ENCODE measurements at places on chromosomes 12 and 14.

DNA sequence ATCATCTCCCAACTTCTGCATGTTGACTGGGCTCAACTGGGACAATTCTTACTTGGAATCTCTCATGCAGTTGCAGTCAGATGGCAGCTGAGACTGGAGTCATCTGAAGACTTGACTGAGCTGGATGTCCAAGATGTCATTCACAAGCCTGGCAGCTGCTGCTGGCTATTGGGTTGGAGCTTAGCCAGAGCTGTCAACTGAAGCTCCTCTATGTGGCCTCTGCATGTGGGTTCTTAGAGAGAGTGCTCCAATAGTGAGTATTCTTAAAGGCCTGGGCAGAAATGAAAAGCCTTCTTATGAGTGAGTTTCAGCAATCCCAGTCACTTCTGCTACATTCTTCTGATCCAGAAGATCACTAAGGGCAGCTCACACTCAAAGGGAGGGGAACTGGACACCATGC is 440.9 kb downstream of the LRIG3 start:
- DNase-seq: no peak

DNA sequence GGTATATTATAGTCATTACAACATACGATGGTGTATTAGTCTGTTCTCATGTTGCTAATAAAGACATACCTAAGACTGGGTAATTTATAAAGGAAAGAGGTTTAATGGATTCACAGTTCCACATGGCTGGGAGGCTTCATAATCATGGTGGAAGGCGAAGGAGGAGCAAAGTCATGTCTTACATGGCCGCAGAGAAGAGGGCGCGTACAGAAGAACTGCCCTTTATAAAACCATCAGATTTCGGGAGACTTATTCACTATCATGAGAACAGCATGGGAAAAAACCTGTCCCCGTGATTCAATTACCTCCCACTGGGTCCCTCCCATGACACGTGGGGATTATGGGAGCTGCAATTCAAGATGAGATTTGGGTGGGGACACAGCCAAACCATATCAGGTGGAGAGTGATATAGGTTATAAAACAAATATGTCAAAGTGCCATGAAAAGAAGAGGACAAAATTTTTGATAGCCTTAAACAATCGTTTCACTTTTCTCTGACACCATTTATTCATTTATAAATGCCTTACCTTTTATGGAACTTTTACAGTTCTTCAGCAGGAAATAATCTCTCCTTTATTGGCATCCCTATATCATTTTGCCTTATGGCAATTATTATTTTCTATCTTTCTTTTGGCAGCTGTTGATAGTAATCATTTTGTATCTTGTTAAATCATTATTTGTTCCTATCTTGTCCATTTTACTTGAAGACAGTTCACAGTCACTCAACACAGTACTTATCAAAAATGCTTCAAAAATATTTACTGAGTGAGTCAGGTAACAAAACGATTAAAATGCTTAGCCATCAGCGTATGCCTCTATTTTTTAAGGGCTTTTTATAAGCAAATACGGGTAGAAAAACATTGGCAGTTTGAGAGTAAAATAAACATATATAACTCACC is 196.0 kb downstream of the RAD51B start:
- DNase-seq: no peak

DNA sequence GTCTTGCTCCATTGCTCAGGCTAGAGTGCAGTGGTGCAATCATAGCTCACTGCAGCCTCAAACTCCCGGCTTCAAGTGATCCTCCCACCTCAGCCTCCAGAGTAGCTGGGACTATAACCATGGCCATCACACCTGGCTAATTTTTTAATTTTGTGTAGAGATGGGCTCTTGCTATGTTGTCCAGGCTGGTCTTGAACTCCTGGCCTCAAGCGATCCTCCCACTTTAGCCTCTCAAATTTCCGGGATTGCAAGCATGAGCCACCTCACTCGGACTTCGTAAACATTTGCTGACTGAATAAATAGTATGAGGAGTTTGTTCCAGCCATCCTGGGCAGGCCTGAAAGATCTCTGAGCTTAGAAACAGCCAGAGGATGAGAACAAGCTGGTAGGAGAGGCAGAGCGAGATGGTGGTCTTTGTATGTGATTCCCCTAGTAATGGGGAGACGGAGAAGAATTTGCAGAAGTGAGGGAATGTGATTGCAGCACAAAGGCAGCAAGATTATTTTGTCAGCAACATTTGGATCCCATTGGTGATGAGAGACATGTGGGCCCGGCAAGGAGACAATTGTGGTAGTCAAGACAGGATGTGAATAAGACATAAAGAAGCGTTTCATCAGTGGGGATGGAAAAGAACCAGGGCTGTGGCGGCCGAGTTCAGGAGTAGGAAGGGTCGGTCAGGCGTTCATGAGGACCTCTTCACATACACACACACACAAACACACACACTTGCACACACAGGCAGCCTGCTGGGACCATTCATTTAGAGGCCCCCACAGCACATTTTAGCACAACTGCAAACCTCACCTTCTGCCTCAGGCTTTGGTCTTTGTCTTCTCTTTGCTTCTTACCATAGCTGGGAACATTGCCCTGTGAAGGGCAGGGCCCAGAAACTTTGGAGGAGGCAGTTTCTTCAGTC is 155.5 kb downstream of the ZFP36L1 start:
- no peak for DNase-seq

GRCh38 chr12:24038211-24038997 is 88.9 kb upstream of the SOX5 start:
- DNase-seq: no peak

- DNase-seq: no peak
Measured at GRCh38 chr14:104576232-104576969, 3.2 kb upstream of the C14orf180 start.

DNA sequence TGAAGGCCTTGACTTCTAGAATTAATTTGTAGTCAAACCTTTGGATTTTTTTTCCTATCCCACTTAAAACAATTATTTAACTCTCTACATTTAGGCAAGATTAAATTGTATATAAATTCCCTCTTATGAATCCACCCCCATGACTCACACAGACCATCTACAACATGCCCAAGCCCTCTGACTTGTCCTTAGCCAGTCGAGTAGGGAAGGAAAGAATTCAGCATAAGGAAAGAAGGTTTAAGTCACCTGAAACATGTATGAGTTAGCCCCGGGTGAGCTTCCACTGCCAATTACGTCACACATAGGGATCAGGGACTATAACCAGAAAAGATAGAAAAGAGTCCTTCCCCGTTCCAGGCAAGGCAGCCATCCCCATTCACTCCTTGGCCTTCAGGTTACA is 14.9 kb upstream of the RESF1 start:
- no peak for DNase-seq

GRCh38 chr14:76133103-76133502 is 18.6 kb upstream of the GPATCH2L start:
- DNase-seq: no peak

DNA sequence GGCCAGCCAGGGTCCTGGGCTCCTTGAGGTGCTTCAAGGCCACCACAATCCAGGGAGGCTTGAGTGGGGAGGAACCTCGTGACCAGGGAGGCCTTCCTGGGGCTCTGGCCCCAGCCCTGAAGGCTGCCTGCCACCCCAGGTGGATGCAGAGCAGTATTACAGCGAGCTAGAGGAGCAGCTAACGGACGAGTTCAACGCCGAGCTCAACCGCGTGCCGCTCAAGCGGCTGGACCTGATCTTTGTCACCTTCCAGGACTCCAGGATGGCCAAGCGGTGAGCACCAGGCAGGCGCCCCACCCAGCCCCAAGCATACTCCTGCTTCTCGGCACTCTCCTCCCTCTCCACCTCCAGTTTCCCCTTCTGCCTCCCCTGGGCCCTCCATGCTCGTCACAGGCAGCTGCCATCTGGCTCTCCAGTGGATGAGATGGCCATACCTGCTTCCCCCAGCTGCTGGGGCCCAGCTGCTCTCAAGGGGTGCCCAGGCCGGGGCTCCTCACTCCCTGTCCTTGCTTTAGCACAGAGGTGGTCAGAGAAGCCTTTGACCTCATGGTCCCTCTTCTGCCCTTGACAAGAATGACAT is 30.6 kb downstream of the NGB start:
- DNase-seq: no peak

DNA sequence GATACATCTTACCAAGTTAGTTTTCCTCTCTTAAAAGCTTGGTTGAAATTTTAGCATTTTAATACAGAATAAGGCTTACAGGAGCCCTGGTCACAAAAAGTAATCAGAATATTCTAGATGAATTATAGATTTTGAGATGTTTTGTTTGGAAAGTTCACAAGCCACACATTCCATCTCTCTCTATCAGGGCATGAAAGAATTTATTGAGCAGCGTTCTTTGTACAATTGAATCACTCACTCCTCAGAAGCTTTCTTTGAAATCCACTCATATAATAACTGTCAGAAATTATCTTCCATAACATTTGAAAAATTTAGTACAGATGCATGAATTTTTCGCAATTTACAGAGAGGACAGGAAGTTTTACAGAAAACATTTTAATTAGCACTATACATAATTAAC is 938.6 kb upstream of the MDGA2 start:
- DNase-seq: no peak

- no peak for DNase-seq
Measured at GRCh38 chr14:52954346-52955214, 3.7 kb upstream of the FERMT2 start.

GRCh38 chr12:27498761-27499160 is 25.2 kb upstream of the PPFIBP1 start:
- DNase-seq: no peak

DNA sequence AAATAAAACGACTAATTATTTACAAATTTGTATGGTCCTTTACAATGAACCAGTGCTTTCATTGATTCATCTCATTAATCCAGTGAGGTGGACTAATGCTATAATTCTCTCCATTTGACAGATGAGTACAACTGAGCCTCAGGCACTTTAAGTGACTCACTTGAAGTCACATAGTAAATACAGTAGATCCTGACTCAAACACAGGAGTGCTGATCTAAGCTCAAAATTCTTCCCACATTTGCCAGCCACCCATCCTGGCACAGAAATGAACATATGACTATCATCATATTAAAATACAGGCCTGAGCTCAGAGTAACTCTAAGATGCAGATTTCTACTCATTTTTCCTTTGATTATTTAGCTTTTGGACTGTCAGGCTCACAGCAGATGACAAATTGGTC is 30.6 kb downstream of the SLC16A7 start:
- DNase-seq: no peak

DNA sequence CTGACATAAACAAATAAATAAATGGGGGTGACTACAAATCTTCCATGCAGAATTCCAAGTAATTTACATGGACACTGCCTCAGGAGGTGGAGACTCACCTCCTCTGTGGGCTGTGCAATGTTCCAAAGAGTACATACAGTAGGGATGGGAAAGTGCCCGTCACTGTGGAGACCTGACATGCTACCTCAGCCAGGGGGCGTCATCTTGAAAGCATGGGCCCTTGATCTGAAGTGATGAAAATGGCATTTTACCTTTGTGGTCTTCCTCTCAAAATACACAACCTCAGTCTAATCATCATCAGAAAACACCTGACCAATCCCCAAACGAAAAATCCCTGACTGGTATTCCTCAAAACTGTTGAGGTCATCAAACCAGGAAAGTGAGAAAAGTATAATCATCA is 48.4 kb downstream of the ANAPC7 start:
- DNase-seq: no peak

DNA sequence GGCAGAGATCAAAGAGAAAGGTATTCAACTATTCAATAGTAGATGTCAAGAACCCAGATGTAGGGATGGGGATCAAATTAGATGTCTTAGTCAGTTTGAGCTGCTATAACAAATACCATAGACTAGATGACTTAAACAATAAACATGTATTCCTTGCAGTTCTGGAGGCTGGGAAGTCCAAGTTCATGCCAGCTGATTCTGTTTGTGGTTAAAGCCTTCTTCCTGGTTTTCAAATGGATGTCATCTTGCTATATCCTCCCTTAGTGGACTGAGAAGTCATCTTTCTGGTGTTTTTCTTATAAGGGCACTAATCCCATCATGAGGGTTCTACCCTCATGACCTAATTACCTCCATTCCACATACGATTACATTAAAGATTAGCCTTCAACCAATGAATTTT is 19.5 kb upstream of the MGST1 start:
- DNase-seq: no peak

DNA sequence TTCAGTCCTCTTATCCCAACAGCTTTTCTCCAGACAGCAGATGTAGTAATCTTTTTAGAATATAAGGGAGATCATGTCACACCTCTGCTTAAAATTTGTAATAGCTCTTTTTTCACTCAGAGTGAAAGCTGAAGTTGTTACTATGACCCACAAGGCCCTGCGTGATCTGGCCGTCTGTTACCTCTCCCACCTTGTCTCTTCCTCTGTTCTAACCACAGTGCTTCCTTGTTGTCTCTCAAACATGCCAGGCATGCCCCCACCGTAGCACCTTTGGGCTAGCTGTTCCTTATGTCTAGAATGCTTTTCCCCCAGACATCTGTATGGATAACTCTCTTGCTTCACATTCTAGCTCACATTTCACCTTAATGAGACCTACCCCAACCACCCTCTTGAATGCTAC is 6.5 kb downstream of the NECAP1 start:
- no peak for DNase-seq

DNA sequence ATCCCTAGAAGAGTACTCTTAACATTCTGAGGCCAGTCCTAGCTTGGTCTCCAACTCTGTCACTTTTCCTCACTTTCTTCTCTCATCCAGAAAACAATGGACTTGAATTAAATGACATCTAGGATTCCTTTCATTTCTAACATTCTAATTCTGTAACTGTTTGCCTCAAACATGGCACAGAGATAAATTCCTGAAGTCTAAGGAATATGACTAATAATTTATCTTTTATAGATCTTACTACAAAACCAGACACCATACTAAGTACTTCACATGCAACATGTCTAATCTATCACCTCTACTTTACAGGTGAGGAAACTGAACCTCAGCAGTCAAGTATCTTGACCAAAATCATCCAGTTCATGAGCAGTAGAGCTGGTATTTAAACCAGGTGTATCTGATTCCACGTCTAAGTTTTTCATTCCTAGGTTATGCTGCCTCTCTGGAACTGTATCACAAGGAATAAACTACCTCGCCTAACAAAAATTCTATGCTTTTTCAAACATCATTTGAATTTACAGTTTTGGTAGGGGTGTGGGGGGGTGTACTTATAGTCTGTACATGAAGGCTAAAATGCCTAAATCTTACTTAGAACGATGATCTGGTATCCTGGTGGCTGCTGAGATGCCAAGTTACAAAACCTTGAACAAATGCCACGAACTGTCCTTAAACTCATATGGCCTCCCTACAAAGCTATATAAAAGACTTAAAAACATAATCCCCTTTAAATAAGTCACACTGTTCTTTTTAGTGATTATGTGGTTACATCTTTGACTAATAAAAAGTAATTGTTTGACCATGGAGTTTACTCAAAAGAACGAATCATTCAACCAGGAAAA is 41.6 kb downstream of the ATXN2 start:
- no peak for DNase-seq

GRCh38 chr14:57412341-57412740 is 22.0 kb downstream of the NAA30 start:
- no peak for DNase-seq

Data from cortex of kidney (tissue), 1 donor.